ENCODE measurements at places on chromosomes 7 and 10.

GRCh38 chr10:95693071-95693667 is 558 bp downstream of the TCTN3 start:
- DNase-seq, result no peak

GRCh38 chr10:98377536-98377935 is 37.4 kb downstream of the PYROXD2 start:
- DNase-seq, result no peak

GRCh38 chr7:127535546-127536393 is 49.6 kb downstream of the GCC1 start:
- no peak for DNase-seq

- no peak for DNase-seq
These were observed 421.9 kb upstream of the GALNT17 start for GRCh38 chr7:70710011-70710480.

DNA sequence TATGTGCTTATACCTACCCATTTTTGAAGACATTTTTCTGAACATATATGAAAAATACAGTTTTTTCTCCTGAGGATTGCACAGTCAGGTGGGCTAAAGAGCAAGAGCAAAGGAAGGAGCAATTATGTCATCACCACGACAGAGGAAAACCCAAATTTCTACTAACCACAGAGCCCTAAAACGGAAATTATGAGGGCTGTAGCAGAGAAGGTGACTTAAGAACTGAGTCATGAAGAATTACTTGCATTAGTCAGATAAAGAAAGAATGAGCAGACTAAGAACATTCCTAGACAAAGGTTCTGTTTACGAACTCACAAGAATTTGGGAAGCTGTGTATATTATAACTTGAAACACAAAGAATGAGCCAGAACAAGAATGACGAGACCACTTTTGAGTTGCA is 974.4 kb downstream of the NXPH1 start:
- no peak for DNase-seq

GRCh38 chr10:14235566-14236195 is 95.0 kb downstream of the FRMD4A start:
- DNase-seq, result no peak

- no peak for DNase-seq
These were observed 184.2 kb downstream of the FRMD4A start for GRCh38 chr10:14146501-14146900.
